NCI-H69 (cell line): ENCODE measurements at places on chromosomes 3 and 15.

DNA sequence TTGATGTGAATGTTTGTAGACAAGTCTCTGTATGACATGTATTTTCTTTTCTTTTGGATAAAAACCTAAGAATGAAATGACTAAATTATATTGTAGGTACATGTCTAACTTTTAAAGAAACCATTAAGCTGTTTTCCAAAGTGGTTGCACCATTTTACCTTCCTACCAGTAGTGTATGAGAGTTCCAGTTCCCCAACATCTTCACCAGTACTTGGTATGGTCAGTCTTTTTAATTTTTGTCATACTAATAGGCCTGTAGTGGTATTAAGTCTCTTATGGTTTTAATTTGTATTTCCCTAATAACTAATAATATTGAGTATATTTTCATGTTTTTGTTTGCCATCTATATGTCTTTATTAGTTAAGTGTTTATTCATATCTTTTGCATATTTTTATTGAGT is 244.0 kb upstream of the LRRFIP2 start:
- no peak for DNase-seq

DNA sequence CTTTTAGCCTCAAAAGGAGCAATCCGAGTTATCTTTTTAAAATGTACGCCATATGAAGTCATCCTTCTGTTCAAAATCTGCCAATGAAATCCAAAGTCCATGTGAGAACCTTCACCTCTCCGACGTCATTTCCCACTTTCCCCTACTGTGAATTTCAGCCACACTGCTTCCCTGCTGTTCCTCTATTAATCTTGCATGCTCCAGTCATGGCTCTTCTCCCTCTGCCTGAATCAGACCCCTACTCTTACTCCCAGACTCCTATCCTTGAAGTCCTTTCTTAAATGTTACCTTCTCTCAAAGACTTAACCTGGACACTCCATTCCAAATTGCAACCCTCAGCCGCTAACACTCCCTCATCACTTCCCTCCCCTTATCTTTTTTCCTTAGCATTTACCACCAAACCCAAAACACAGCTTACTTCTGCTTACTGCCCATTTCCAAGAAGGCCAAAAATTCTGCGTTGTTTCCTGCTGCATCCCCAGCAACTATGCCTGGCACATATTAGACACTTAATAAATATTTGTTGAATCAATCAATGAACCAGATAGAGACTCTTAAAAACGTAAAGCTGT is 1.2 kb downstream of the NKIRAS1 start:
- peak; percentile 63 for DNase-seq

GRCh38 chr3:5806192-5806591 is 618.7 kb downstream of the EDEM1 start:
- DNase-seq = peak; percentile 14

- DNase-seq = peak; percentile 61
Measured at GRCh38 chr3:48428572-48429316, 1.1 kb downstream of the PLXNB1 start.

- DNase-seq = no peak
Measured at GRCh38 chr15:74543043-74543422, 2.0 kb downstream of the ARID3B start.

- DNase-seq = no peak
Measured at GRCh38 chr3:12750223-12750622, 8.8 kb downstream of the TMEM40 start.

DNA sequence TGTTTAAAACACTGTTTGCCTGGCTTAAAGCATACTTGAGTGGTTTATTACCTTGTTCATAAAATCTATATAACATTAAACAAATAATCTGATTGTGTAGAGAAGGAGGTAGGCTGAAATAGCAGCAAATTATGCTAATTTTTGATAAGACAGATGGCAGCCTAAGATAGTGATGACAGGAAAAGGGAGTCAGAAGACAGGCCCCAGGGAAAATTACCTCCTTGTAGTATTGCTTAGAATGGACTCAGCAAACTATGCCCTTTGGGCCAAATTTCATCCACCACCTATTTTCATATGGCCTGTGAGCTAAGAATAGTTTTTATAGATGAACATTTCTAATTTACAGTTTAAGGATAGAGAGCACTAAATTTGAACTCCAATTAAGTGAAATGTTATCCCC is 37.8 kb downstream of the CHD2 start:
- DNase-seq = peak; percentile 17

DNA sequence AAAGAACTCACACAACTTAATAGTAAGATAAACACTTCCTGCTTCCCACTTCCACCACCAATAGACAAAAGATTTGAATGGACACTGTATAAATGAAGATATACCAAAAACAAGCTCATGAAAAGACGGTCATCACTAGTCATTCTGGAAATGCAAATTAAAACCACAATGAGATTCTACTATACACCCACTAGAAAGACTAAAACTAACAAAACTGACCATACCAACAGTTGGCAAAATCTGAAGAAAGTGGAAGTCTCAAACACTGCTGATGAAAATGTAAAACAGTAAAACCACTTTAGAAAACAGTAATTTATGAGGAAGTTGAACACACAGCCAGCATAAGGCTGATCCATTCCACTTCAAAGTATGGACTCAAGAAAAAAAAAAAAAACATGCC is 35.6 kb upstream of the CD96 start:
- DNase-seq = no peak

- no peak for DNase-seq
Measured at GRCh38 chr15:58538901-58539300, 107.1 kb downstream of the LIPC start.

GRCh38 chr15:81398910-81399551 is 25.0 kb upstream of the TMC3 start:
- DNase-seq = no peak
